ENCODE measurements at places on chromosomes 12 and 14. TPM values are rescaled to one million over a fixed set of nuclear protein-coding genes. Genes with fewer than 3 reads are reported as not detected.

Gene FAM186B
- total RNA-seq, result 0.08 TPM

Gene TAS2R46
- total RNA-seq, result not detected

Gene TMEM229B
- total RNA-seq, result 0.24 TPM

Gene NGB
- not detected for total RNA-seq

Gene RERG
- total RNA-seq, result 0.36 TPM

Gene SYT1
- total RNA-seq, result 7.7 TPM

Gene KLRC2
- total RNA-seq, result 1.5 TPM

Gene SLC39A5
- not detected for total RNA-seq

Gene ENDOU
- not detected for total RNA-seq

Gene NFATC4
- not detected for total RNA-seq

Gene ADGRD1
- total RNA-seq, result 0.34 TPM

Gene PHLDA1
- total RNA-seq, result 64.4 TPM

Gene TAS2R10
- not detected for total RNA-seq

Gene CKAP4
- 102 TPM for total RNA-seq

Gene ANG
- total RNA-seq, result 9.8 TPM

Gene REM2
- total RNA-seq, result 0.29 TPM

Gene NELL2
- 0.07 TPM for total RNA-seq

Gene ALDH1L2
- 3.9 TPM for total RNA-seq

Gene KCNC2
- total RNA-seq, result not detected

Gene SOX5
- total RNA-seq, result not detected

Gene PRR13
- 405 TPM for total RNA-seq

Gene OVCH1
- total RNA-seq, result not detected

Gene CCDC77
- 15.2 TPM for total RNA-seq

Gene P2RX2
- not detected for total RNA-seq

Gene KRT6C
- total RNA-seq, result not detected

Gene IAPP
- not detected for total RNA-seq

Gene NANOG
- not detected for total RNA-seq

Gene MYH7
- not detected for total RNA-seq

Gene LMNTD1
- not detected for total RNA-seq

Gene GPRC5D
- total RNA-seq, result not detected

Gene SLCO1C1
- not detected for total RNA-seq

Gene SYNE3
- 0.21 TPM for total RNA-seq

Gene SSTR1
- not detected for total RNA-seq

Gene CLEC12A
- total RNA-seq, result not detected

Gene RD3L
- not detected for total RNA-seq

Gene IFNG-AS1
- total RNA-seq, result not detected

Gene PARPBP
- total RNA-seq, result 20.5 TPM

Gene ACOT6
- not detected for total RNA-seq

Gene ANKS1B
- total RNA-seq, result 0.49 TPM

Gene SYT10
- total RNA-seq, result not detected

Gene CTSG
- total RNA-seq, result not detected

Gene DYRK2
- total RNA-seq, result 15.2 TPM

Gene P2RX7
- not detected for total RNA-seq

Gene POTEM
- total RNA-seq, result not detected

Gene CATSPERB
- not detected for total RNA-seq

Gene TAS2R20
- total RNA-seq, result not detected

Gene SMCO3
- not detected for total RNA-seq

Gene PLEKHH1
- total RNA-seq, result 4.5 TPM

Gene C12orf54
- not detected for total RNA-seq

Gene DNAAF2
- 11.7 TPM for total RNA-seq

Gene CALCOCO1
- 19.6 TPM for total RNA-seq

All from A549 treated with DMSO at 1 μM for 4 hours (cell line).